ENCODE measurements at places on chromosomes 11 and 22. TPM values are rescaled to one million over a fixed set of nuclear protein-coding genes. Genes with fewer than 3 reads are reported as not detected.

DNA sequence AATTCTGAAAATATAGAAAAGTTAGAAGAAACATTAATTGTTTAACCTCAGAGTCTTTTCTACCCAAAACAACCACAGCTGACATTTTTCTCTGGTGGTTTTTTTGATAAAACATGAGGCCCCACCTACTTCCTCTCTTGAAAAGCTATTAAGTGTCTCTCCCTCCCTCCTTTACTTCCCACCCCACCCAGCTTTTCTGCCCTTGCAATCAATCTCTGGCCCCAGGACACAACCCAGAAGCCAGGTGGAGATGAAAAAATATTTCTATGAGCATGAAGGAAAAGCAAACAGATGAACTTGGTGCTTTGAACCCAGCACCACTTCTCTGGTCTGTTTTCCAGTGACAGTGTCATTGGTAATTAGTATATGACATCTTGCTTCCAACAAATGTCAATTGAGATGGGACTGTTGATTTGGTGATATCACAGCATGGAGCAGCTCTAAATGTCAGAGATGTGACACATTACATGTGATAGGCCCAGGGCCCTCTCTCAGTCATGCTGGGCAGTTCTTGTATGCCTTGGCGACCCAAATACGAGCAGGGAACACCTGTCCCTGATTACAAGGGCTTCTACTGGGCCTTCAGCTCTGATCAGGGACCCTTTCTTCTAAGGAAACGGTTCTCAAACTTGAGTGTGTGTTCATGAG lies 23.9 kb upstream of the TMPRSS13 start:
- no peak for DNase-seq

DNA sequence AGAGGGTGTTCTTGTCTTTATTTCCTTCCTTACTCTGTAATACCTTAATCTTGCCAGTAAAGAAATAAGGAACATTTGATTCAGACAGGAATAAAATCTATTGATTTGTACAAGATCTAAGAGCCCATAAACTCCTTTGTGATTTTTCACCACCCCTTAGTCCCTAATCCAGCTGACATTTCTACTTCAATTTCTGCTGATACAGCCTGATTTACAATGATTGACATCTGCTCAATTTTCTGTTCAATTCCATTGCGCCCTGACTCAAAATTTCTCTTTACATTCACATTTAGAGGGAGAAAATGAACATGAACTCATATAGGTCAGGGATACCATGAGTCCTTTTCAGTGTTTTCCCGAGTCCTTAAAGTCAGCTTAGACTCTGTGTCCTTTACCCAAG lies 27.2 kb upstream of the TMEM123 start:
- no peak for DNase-seq

- no peak for DNase-seq
These were observed 9.7 kb downstream of the OR5AN1 start for GRCh38 chr11:59368238-59369022.

GRCh38 chr11:19380375-19380774 lies 139.6 kb upstream of the E2F8 start:
- peak; percentile 98 for DNase-seq

DNA sequence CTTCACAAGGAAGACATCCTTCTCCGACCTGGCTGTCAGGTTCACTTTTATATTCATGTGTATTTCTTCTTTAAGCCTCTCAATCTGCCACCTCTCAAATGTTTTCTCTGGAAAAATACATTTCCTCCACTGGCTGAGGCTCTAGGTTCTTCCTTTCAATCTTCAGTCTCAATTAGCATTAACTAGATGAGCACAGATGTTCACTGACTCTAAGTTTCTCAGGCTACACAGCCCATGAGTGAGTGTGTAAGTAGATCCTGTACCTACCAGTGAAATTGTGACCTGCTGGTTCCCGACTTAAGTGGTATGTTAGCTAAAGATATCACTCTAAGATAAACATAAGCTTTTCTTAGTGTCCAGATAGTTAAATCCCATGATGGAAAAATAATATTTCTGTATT lies 206.9 kb downstream of the ADAMTS15 start:
- no peak for DNase-seq

DNA sequence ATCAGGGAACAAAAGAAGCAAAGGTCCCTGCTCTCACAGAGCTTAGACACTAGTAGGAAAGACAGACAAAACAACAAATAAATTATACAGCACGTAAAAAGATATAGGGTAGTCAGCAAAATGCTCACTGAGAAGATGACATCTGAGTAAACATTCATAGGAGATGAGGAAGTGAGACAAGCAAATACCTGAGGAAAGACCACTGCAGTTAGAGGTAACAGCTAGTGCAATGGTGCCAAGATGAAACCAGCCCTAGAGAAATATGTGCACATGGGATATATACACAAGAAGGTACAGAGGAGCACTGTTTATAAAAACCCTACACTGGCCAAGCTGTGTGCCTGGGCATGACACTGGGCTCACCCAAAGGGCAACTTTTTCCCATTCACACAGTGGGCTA lies 9.8 kb downstream of the CYP2R1 start:
- no peak for DNase-seq

- no peak for DNase-seq
These were observed 60.6 kb downstream of the PLEKHA7 start for GRCh38 chr11:16953663-16954062.

DNA sequence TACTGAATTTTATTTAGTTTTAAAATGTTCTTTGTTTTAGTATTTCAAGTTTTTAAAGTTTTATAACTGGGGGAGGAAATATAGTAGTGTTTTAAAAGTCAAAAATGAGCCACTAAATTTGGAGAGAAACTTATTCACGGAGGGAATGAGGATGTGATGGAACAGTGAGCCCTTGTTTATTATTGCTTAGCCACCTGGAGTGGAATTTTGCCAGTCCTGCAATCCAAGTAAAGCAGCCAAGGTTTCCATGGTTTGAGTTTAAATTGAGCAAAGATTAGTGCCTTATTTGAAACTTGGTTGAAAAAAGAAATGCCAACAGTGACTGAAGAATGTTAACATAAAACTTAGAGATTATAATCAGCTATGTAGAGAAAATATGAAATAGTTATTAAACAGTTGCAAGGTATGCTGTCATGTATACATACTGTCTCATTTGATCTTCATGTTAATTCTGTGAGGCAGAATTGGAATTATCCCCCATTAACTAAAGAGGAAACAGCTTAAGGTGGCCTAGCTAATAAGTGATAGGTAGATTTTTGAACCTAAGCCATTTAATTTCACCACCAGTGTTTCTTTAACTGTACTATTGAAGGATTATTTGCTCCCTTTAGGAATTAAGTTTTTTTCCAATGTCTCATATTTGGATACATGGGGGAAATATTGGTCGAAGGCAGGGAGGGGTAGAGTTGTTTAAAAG lies 36.4 kb downstream of the SWAP70 start:
- DNase-seq: peak; percentile 14

DNA sequence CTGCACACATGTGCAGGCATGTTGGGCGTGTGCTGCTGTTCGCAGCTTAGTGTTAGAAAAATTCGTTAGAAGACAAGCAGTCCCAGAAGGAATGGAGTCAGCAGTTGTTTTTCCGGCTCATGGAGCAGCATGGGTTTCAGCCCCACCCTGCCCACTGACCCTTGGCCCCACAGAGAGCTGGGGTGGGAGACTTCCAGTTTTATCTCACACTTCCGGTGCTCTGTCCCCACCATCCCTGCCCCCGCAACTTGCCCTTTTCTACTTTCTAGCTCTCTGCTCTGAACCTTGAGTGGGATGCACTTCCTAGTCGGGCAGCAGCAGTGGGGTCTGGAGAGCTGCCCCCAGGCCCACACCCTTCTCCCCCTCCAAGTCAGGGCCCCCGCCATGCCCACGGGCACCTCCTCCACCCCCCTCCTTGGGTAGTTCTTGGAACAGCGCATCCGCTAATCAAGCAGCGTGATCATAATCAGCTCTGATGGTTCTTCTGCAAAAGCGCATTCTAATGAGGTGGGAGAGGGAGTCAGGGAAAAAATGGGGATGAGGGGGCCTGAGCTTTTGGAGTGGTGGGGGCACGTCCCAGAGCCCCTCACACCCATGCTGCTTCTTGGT lies 184.4 kb downstream of the CEP164 start:
- no peak for DNase-seq

GRCh38 chr22:40612291-40612751 lies 24.2 kb downstream of the MRTFA start:
- peak; percentile 43 for DNase-seq

DNA sequence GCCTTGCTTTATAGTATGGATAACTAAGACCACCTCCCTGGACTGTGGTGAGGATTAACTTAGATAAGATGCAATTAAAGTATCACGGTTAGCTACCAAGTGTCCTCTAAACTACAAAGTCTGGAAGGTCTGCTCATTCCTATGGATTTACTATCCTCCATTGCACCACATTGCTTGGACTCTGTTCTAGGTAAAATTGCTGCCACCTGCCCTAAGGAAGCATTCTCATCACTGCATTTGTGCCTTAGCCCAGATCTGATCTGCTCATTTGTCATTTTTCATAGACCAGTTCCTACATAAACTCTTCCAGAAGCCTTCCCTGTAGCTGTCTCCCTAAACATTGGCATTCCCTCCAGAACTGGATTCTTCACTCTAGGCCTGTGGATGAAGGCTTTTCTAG lies 380.0 kb downstream of the INSC start:
- no peak for DNase-seq

- no peak for DNase-seq
These were observed 676.7 kb upstream of the ARHGAP42 start for GRCh38 chr11:100010393-100010792.

- no peak for DNase-seq
These were observed 3.8 kb upstream of the CCDC86 start for GRCh38 chr11:60838132-60838531.

DNA sequence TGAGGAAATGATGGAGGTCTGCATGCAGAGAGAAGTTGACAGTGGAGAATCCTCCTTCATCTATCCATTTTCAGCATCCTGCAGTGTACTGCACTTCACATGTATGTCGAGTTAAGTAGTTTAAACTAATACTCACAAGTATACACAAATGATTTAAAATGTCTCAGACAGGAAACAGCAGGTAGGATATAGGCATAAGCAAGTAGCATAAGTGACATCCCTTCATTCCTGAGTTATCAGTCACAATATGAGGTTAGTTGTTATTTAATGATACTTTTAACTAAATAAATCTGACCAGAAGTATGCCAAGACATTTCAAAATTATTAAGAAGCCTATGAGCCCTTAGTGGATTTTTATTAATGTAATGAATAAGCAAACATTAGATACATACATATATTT lies 37.4 kb downstream of the MTMR2 start:
- no peak for DNase-seq

DNA sequence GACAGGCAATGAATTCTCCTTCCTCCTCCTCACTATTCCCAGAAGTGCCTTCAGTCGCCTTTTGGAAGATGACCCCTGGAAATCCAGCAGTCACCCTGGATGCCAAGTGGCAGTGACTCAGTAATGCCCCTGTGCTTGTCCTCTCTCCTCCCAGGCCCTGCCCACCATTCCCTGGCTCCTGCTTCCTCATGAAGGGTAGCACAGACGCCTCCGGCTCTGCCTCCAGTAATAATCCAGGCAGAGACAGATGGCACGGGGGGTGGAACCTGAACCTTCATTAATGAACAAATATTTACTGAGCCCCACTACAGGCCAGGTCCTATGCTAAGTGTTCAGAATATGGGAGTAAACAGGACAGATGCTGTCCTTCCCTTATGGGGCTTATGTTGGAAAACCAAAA lies 23.2 kb downstream of the SYT13 start:
- peak; percentile 81 for DNase-seq

DNA sequence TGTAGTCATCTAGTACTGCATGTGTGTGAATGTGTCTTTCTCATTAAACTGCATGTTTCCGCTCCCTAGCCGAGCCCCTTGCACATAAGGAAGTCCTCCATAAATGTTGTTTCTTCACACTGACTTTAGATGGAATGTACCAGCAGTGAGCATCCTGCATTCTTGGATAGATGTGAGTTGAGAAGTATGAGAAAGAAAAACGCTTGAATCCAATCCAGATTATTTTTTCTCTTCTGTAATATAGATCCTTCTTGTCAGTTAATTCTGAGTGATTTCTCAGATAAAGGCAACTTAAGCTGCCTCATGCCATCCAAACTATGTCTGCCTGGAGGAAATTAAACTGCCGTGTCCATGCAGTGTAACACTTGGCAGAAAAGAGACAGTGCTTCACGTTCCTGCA lies 268.1 kb upstream of the ISX start:
- no peak for DNase-seq

- no peak for DNase-seq
These were observed 327.0 kb upstream of the CCDC90B start for GRCh38 chr11:83612891-83613766.

DNA sequence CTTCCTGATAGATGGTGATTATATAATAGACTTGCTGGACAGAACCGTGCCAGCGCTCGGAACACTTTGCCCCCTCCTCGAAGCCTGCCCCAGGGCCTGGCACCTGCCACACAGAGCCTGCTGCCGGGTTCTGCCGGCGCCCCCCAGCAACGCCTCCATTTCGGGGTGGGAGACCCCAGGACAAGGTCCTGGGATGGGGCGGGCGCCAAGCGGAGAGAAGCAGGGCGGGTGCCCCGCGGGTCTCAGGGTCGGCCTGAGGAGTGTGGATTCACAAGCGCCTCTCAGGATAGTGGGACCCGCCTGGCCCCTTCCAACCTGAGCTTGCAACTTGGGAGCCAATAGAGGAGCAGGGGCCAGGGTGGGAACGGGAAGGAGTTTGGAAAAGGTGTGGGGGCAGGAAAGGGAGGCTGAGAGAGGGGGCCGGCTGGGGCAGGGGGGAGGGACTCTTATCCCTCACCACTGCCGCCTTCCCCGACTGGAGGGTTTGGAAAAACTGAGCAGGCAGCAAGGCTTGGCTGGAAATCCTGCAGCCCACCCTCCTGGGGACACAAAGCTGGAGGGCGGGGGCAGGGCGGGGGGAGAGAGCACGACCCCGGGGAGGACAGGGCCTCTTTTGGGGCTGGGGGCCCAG lies 3.3 kb upstream of the BCL9L start:
- DNase-seq: peak; percentile 72

- DNase-seq: no peak
These were observed 146.2 kb upstream of the SYN3 start for GRCh38 chr22:33204408-33204807.

DNA sequence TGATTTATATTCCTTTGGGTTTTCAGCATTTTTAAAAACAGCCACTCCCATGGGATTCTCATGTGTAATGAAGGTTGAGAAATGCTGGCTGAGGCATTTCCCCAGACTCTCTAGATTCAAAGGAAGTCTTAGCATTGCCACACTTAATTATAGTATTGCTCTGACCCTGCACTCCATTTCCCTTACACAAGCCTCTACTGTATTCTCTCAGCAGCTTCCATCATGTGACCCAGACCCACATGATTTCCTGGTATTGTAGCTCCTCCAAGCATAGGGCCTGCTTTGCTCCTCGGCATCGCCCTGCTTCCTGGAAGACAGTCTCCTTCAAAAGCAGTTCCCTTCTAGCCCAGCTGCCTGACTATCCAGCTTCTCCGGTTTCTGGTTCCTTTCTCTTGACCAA lies 261.5 kb downstream of the LARGE1 start:
- DNase-seq: no peak

- no peak for DNase-seq
These were observed 77.1 kb downstream of the UVRAG start for GRCh38 chr11:75891947-75892739.

- peak; percentile 21 for DNase-seq
These were observed 132.1 kb upstream of the PAX6 start for GRCh38 chr11:31943056-31943780.

The PYGM gene
- 0.05 TPM for total RNA-seq

The SMTNL1 gene
- not detected for total RNA-seq

The CALCB gene
- total RNA-seq: not detected

The TTC28 gene
- total RNA-seq: 13.9 TPM

Data from M059J (cell line).